HuH-7 (cell line): ENCODE measurements at places on chromosomes 11 and 22.
A peak's percentile ranks its signal among the peaks of the same experiment; 100 is the strongest.

- no peak for DNase-seq
Measured at GRCh38 chr11:109132539-109132938, 289.5 kb upstream of the C11orf87 start.

DNA sequence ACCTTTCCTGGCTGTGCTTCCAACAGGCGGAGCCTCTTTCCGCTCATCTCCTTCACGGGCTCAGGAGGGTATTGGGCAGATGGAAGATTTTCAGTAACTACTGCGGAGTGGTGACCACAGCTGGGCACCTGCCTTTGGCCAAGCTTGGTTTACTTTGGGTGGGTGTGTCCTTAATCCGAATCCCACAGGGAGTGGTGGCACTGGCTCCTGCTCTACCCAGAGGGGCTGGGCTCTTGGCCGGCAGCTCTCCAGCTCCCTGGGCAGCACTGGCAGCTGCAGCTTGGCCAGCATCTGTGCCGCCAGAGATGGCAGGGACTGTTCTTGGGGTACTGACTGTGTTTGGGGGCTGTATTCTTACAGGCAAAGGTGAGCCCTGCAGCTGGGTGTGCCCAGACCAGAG lies 29.8 kb downstream of the BID start:
- DNase-seq = no peak

GRCh38 chr11:133946541-133947318 lies 10.0 kb downstream of the IGSF9B start:
- no peak for DNase-seq

DNA sequence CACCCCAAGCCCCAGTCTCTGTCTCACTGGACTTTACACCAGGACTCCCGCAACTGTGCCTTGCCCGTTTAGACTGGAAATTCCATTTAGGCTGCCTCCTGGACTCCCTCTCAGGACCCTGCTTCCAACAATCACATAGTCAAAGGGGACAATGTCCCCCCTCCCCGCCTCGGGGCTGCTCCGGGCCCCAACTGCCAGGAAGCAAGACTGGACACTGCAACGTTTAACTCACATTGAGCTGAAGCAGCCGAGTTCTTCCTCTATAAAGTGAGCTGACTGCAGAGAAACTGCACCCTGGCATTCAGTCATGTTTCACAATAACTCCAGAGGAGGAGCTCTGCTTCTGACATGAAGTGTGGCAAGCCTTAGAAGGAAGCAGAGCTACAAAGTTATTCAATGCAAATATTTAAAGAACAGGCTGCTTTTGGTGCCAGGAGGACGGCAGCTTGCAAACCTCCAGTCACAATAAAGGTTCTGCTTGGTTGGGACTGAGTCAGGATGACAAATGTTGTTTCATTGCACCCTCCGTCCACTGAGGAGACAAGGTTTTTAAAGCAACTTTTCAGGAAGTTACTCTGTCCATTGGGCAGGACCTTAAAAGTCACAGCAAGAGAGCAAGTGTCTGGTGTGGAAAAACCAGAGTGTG lies 19.9 kb downstream of the PACSIN2 start:
- DNase-seq = peak; percentile 67

DNA sequence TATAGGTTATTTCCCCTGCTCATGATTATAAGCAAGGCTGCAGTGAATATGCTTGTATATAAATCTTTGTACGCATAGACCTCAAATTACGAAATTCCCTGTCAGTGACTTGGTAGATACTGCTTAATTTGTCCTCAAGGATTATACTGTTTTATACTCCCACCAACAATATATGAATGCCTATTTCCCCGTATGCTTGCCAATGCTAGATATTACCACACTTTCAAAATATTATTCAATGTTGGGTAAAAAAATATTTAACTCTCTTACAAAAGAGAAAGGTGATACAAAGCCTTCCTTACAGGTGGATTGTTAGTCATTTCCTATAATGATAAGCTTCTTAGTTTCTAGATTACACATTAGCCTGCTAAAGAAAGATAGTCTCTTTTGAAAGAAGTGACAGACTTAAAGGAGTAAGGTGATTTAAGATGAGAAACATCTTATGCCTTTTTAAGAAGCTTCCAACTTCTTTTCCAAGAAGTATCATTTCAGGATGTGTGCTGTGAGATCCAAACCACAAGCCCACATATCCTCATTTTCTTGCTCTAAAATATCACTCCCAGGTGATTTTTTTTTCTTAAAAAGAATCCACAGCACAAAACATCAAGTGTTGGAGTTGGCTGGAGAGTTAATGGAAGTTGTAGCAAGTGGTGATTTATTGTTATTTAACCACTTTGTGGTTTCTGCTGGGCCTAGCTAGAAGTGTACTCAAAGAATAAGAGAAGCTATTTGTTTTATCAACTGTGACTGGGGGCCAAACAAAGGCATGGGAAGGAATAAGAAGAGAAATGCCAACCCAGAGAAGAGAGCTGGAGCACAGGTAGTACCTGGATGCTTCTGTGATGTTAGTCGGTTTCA lies 59.2 kb downstream of the BARX2 start:
- DNase-seq = no peak

DNA sequence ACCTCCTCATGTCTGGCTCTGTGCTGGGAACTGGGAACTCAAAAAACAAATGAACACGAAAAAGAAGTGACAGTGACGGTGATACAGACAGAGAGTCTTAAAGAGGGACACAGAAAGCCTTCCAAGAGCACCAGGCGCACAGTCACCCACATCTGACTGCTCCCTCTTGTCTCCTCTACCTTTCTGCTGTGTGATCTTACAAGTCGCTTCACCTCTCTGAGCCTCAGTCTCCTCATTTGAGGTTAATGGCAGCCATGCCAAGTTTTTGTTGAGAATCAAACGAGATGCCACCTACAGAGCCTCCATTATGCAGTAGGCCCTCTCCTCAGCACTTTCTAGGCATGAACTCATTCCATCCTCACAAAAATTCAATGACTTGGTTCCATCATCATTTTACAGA lies 3.7 kb downstream of the LRRC32 start:
- DNase-seq = no peak

DNA sequence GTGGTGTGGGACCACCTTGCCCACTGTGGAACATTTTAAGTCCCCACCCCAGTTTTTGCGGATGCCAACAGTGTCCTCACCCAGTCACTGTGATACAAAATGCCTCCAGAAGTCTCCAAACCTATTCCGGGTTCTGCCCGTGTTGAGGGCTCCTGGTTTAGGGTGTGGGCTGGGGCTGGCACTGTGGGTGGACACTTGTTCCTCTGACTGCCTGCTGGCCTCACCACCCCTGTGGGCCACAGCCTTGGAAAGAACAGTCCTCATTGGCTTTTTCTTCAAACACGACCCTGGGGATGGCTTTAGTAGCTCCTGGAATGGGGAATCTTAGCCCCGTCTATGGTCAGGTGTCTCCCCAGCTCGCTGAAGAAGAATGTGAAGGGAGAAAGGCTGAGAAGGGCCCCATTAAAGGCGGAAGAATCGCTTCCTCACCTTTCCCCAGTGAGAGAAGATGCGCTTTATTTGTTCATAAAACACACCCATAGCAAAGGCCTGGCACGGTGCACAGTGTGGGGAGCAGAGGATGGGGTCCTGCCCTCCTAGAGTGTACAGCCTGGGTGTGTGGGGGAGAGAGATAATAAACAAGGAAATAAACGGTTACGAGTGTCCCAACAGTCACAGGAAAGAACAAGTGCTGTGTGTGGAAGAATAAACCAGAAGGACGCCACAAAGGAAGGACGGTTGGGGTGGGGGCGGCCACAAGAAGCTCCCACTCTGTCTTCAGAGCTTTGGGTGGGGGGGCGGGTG lies 91.6 kb upstream of the SLC22A12 start:
- DNase-seq = no peak

DNA sequence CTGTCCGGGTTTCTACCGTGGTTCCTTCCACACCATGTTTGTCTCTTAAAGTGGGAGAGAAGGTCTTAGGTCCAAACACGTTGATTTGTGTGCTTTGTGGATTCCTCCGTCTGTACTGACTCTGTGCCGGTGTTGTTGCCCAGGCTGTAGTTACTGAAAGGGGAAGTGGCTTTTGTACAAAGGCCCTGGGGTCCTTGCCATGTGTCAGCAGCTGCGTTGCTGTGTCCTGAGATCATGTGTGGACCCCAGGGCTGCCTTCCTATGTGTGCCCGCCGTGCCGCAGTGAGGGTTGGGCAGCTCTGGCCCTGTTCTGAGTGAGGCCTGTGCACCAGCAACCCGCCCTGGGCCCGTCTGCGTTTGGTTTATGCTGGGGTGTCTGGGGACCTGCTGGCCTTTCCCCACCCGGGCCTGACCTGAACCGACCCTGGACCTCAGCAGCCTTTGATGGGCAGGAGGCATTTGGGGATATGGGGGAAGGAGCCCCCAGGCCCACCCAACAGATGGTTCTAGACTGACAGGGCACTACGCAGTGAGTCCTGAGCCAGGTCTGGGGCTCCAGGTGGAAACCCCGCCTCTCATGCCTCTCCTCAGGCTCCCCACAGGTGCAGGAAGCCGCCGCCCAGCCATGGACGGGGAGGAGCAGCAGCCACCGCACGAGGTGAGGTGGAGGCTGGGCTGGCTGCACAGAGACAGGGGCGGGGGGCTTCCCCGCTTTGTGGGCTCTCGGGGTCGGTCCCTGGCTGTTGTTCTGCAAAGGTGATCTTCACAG lies 6.9 kb downstream of the TRABD start:
- DNase-seq = no peak

DNA sequence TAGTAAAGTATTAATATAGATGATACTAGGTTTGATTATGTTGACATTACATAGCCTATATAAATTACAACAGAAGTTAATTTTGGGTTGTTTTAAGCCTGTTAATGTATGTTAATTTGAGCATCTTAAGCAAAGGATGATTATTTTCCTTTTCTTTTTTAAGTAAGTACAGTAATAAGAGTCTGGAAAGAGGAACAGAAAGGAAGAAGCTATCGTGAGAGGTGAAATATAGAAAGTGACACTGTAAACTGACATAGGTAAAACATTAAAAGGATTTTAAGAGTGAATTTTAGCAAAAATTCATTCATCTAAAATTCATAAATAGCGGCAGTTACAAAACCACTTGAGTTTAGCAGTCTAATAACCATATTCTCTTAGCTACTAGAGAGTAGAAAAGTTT lies 45.5 kb downstream of the FAR1 start:
- no peak for DNase-seq

DNA sequence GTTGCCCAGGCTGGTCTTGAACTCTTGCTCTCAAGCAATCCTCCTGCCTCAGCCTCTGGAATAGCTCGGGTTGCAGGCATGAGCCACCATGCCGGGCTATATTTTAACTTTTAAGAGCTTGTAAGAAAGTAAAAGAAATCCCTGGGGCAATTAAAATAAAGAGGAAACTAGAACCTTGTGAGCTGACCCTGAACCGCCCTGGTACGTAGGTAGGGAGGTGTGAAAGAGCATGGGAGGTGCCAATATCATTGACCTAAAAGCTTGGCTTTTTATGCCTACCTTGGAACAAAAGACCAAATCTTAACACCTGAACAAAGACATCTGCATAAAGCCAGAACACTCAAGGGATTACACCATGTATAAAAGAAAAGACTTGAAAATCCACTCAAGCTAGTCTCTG lies 595.1 kb downstream of the SOX6 start:
- no peak for DNase-seq

DNA sequence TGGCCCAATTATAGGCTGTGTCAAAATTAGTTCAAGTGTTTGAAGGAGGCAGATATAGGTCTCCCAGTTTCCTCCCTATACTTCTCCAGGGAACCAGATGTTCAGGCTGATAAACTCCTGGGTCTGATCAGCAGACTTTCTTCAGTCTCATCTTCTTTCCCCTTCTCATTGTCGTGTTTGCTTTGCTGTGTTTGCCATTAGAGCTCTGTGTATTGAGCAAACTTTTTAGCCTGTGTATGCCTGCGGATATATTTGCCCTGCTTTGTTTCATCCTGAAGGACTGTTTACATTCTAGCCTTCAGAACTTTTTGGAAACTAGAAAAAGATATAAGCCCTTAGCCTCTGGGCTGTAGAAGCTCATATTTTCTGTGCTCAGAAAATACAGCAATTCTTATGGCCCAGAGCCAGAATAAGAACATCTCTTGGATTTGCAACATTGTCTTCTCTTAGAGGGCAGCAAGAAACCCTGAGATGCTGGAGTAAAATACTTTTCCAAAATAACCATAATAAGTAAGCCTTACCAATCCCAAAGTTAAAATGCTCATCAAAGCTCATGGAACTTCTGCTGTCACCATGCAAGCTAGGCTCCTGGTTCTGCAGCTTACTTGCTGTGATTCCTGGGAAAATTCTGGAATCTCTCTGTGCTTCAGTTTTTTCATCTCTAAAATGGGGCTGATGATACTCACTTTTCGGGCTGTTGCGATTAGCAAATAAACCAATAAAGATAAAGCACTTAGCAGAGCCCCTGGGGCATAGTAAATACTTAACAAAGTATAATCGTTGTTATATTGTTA lies 34.1 kb upstream of the ME3 start:
- no peak for DNase-seq

DNA sequence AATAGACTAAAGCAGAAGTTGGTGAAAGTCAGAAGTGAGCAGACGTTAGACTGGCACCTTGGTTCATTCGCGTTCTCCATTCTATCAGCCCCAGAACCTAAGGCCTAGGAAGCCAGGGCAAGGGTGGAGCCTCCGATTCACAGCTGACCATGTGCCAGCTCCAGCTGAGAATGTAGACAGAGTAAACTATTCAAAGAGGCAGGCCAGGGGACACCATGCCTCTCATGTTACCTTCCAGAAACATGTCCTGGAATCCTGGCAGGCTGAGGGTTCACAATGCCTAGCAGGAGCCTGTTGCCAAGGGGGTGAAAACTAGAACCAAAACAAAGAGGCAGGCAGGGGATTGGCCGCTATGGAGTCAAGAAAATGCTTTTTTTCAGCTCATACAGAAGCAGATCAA lies 224.4 kb upstream of the POU2AF2 start:
- DNase-seq = no peak

GRCh38 chr11:121253951-121254350 lies 38.6 kb upstream of the SC5D start:
- DNase-seq = no peak

- DNase-seq = no peak
Measured at GRCh38 chr11:133222425-133223330, 309.6 kb downstream of the OPCML start.

DNA sequence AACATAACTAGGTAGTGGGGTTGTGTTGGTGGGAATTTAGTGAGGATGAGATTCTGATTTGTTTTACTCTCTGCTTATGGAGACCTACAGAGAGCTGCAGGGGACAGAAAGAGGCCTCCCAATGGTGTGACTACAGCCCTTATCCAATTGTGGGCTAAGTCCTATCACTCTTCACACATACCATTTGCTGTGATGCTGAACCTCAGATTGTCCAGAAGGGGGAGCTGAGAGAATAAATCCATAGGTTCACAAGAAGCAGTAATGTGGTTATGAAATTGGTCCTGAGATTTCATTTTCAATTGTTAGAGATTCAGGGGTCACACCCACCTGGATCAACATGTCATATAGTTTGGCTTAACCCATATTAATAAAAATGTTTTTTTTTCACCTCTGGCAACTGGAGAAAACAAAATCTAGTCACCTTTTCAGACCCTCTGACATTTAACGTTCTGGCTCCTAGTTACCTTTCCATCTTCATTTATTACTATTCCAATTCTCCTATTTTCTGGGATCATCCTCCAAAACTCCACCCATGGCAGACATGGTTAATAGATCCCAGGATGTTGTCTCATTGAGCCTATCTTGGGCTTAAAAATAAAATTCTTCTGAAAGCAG lies 53.3 kb upstream of the PTPN5 start:
- peak; percentile 14 for DNase-seq
